ENCODE measurements at places on chromosomes 4 and X. TPM values are rescaled to one million over a fixed set of nuclear protein-coding genes. Genes with fewer than 3 reads are reported as not detected.

The ADH1A gene
- total RNA-seq: not detected

The SUPT20HL1 gene
- total RNA-seq: not detected

The NPY5R gene
- total RNA-seq: not detected

The CCDC160 gene
- not detected for total RNA-seq

The PTTG2 gene
- not detected for total RNA-seq

The REELD1 gene
- total RNA-seq: not detected

The PDE6B gene
- total RNA-seq: 4.2 TPM

The PPEF1 gene
- 0.80 TPM for total RNA-seq

The TRIM61 gene
- not detected for total RNA-seq

The CTAG2 gene
- 3.8 TPM for total RNA-seq

The CLDN34 gene
- not detected for total RNA-seq

DNA sequence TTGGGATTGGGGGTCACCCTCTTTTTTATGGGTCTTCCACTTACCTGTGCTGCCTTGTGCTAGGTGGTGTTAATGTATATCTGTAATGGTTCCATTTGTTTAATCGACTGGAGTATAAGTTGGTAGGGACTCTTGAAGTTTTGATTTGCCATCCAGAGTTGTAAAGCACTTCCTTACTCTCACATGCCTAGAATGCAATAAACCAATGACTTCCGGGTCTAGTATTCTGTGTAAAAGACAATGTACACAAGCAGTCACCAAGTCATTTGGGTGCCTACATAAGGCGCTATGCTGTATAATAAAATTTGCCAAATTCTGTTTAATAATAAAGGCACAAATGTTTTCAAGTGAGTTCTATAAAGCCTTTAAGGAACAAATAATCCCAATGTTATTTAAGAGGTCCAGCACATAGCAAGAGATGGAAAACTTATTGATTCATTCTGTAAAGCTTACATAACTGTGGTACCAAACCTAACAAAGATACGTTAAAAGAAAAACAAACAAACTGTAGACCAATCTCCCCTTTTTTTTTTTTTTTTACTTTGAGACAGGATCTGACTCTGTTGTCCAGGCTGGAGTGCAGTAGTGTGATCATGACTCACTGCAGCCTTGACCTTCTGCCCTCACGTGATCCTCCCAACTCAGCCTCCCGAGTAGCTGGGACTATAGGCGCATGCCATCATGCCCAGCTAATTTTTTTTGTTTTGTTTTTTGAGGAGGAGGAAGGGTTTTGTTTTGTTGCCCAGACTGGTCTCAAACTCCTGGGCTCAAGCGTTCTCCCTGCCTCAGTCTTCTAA is 41.5 kb upstream of the HPRT1 start:
- DNase-seq: no peak

DNA sequence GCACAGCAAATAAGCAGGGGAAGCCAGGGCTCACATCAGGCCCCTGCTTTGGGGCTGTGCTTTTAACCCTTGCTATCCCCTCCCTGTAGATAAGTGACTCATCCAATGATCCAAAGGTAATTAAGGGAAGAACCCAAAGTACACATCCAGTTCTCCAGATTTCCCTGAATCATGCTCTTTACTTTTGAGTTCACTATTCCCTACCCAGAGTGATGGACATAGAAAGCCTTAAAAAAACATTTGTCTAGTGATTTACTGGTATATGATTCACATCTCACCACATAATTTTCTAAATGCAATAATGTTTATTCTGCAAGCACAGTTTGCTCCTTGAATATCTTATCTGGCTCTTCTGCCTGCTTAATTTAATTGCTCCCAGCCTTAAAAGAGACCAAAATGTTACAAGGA is 136.2 kb downstream of the PPP3CA start:
- peak; percentile 51 for DNase-seq

DNA sequence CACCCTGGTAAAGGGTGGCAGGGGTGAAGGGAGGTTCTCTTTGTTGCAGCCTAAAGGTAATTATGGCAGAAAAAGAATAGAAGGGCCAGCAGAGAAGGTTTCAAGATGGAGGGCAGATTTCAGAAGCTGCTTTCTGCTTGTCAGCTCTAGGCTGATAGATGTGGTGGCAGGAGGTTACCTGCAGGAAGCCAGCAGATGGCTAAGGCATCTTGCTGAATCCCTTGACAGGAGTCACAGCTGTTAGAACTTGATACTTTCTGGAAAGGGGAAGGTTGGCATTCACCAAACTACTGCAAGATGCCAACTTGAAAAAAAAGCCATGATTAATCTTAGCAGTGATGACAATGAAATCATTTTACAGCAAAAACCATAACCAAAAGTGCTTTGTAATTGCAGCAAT is 69.5 kb upstream of the CBLL2 start:
- DNase-seq: no peak

GRCh38 chr4:7261087-7261486 is 68.7 kb downstream of the SORCS2 start:
- DNase-seq: no peak

GRCh38 chr4:79922011-79922410 is 151.0 kb downstream of the ANTXR2 start:
- DNase-seq: no peak

DNA sequence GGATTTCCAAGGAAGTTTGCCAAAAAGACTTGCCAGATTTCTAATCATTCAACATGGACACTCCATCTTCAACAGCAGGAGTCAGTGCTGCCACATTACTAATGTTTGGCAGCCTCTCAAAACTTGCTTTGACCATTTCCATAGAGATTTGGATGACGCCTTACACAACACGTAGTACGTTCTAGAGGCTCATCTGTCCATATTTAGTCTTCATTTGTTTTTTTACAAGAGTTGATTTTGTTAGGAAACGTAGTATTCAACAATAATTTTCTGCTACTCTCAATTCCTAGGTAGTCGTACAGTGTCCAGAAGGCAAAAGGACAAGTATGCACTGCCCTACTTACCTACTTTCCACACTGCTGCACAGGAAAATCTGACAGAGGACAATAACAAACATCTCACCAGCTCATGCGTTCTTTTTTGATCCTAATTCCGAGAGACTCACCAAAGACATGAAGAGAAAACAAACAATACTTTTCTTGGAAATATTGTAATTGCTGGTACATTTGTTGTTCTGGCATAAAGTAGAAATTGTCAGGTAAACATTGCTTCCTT is 117.3 kb downstream of the SNCA start:
- no peak for DNase-seq

- no peak for DNase-seq
These were observed 140.8 kb downstream of the PCDH7 start for GRCh38 chr4:30860978-30861377.

GRCh38 chr4:81421346-81422218 is 50.1 kb downstream of the RASGEF1B start:
- peak; percentile 69 for DNase-seq

DNA sequence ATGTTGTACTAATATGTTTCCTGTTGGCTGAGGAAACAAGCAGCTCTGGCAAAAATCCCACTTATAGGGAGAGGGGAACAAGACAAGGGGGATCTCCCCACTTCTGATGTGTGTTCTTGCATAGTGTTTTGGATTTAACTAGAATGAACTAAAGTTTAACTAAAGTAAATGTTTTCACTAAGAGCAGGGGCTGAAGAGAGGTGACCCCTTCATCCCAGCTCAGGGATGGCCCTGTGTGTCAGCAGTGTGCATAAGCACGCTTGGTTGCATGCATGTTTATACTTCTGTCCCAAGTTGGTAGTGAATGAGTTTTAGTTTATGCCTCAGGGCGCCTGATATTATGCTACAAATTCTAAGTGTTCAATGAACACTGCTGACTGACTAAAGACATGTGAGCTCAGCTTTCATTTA is 169.4 kb downstream of the MGST2 start:
- DNase-seq: no peak

GRCh38 chr4:38242822-38243387 is 282.7 kb downstream of the PTTG2 start:
- DNase-seq: no peak

DNA sequence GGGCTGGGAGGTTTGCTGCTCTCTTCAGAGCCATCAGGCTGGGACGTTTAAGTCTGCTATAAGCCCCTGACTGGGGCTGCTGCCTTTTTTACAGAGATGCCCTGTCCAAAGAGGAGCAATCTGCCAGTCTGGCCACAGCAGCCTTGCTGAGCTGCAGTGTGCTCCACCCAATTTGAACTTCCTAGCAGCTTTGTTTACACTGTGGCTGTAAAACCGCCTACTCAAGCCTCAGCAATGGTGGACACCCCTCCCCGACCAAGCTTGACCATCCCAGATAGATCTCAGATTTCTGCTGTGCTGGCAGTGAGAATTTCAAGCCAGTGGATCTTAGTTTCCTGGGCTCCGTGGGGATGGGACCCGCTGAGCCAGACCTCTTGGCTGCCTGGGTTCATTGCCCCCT is 40.7 kb downstream of the SPATA18 start:
- no peak for DNase-seq

GRCh38 chrX:106619797-106620196 is 8.0 kb downstream of the RADX start:
- peak; percentile 0 for DNase-seq

- DNase-seq: no peak
These were observed 15.2 kb downstream of the FHDC1 start for GRCh38 chr4:152951348-152951747.

GRCh38 chr4:80076681-80077080 is 3.7 kb upstream of the ANTXR2 start:
- DNase-seq: no peak

GRCh38 chrX:67781132-67781531 is 237.3 kb downstream of the AR start:
- no peak for DNase-seq

DNA sequence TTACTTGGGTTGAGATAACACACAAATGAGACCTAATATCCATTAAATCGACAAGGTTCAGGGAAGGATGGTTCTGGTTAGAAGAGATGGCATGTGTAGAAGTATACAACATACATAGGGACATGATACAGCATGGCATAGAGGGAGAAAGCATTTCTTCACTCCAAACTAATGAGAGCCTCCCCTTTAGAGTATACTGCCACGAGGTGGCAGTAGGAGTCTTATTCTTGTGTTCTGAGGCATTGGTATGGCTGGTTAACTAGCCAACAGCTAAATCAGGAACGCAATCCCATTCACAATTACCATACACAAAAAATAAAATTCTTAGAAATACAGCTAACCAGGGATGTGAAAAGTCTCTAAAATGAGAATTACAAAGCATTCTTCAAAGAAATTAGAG is 29.1 kb upstream of the TRO start:
- no peak for DNase-seq

DNA sequence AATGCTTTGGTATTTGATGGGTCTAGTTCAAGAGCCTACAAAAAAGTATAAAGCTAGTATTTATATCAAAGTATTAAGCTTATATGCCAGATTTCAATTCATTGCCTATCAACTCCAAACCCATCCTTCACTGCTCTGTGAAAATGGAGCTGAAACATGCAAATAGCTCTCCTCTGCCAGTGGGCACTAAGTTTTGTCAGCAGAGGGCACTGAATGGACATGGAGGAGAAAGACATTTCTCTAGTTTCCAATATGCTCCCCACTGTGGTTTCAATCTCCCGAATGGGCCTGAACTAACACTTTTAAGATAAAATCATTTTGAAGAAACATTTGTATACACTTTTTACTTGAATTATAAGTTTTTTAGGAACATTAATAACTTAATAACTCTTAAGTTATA is 12.4 kb downstream of the PPID start:
- DNase-seq: no peak

Measured in Daoy (cell line).